ELR (cell line): ENCODE measurements at places on chromosomes 7 and 10.

DNA sequence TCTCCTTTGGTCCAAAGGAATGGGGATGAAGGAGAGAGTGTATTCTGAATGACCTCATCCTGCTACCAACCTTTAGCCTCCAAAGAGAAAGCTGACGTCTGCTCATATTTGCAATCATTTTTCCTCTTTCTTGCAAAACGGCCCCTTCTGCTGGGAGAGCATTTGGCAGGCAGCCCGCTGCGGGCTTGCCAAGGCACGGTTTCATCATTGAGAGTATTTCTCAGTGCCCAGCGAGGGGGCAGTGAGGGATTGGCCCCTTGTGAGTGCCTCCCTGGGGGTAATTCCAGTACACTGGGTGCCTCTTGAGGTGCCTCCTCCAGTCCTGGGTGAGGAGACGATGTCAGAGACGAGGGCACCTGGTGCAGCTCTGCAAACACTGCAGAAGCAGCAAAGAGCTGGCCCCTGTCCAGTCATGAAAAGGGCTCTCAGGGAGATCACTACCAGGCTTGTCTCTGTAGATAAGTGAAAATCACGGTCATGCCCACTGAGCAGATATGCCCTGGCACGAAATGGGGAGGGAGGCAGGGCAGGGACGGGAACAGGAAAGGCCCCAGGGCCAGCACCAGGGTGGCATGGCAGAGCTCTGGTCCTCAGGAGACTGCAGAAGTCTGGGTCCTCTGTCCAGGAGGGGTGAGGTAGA, 48.7 kb upstream of the SHH start:
- DNase-seq, result no peak

DNA sequence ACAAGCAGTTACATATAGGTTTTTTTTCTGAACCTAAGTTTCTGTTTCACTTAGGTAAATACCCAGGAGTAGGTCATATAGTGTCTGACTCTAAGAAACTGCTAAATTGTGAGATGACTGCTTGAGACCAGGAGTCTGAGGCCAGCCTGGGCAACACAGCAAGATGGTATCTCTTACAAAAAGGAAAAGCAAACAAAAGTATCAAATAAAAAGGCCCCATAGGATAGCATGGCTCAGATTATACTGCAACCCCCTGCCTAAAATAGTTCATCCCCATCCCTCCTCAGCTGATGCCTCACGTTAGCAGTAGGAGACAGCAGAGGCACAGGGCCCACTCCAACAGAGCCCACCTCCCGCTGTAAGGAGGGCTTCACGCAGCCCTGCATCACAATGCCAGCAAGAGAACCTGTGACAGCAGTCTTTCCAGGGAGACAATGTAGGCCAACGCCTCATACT, 90.3 kb downstream of the SRPK2 start:
- DNase-seq, result no peak

DNA sequence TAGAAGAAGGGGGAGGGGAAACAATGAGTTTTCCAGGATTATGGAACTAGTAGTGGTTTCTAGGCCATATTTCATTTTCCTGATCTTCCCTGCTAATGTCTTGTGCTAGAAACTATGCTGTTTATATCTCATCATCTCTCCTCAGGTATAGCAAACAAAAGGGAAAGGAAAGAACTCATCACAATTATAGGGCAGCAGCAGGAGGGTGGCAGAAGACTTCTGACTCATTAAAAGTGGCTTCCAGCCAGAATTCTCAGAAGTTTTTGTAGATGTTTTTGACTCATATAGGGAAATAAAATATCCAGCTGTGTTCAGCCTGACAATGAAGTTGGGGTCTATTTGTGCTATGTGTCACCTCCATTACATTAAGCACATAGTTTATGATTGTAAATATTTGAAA, 6.5 kb downstream of the AHR start:
- peak; percentile 96 for DNase-seq

DNA sequence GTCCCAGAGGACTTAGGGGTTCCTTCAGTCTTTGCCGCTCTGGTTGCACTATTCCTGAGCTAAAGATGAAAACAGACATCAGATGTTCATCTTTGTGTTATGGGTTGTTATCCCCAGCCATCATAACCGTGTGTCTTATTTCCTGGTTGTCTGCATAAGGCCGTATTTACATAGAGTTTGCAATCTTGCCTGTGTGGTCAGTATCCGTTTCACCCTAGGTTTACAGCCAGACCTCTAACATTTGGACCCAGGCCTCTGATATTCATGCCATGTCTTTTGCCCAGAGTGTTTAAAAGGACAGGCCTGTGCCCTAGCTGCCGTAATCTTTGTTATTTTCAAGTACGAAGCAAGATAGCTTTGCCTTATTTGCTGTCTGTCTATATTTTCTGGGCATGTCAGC, 26.6 kb downstream of the LRRC4 start:
- DNase-seq, result no peak

GRCh38 chr10:99484626-99485581, 47.8 kb upstream of the NKX2-3 start:
- DNase-seq, result peak; percentile 11

GRCh38 chr10:112249722-112250121, 33.5 kb upstream of the TECTB start:
- DNase-seq, result no peak

- no peak for DNase-seq
Observed at GRCh38 chr7:14934839-14935238, 32.3 kb upstream of the DGKB start.

- no peak for DNase-seq
Observed at GRCh38 chr10:21180604-21181003, 283.5 kb upstream of the NEBL start.

DNA sequence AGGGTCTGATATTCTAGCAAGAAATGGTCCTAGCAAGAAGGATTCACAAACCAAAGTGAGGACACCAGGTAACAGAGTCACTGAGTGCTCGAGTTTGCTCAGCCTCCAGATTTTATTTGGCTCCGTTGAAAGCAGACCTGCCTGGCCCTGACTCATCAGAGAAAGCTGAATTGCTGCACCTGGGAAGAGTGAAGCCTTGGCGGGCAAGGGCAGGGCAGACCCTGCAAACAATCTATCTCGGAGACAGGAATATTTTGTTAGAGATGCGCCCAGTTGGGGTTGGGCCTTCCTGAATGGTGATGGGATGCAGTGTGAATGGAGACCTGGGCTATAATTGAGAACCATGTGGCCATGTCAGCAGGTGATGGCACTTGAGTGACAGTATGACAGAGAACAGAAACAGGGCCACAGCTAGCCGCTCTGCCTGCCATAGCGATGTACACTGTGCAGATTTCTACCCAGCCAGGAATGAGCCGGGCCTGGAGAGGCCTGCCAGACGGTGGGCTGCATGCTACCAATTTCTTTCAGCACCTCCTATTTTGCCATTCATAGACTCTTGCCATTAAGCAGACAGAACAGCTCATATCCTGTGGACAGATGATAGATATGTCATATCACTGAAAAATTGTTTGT, 744.2 kb downstream of the LRMDA start:
- no peak for DNase-seq

- peak; percentile 24 for DNase-seq
Observed at GRCh38 chr7:77416621-77417371, 647 bp upstream of the GSAP start.
